ENCODE measurements at places on chromosomes 5 and 9.

DNA sequence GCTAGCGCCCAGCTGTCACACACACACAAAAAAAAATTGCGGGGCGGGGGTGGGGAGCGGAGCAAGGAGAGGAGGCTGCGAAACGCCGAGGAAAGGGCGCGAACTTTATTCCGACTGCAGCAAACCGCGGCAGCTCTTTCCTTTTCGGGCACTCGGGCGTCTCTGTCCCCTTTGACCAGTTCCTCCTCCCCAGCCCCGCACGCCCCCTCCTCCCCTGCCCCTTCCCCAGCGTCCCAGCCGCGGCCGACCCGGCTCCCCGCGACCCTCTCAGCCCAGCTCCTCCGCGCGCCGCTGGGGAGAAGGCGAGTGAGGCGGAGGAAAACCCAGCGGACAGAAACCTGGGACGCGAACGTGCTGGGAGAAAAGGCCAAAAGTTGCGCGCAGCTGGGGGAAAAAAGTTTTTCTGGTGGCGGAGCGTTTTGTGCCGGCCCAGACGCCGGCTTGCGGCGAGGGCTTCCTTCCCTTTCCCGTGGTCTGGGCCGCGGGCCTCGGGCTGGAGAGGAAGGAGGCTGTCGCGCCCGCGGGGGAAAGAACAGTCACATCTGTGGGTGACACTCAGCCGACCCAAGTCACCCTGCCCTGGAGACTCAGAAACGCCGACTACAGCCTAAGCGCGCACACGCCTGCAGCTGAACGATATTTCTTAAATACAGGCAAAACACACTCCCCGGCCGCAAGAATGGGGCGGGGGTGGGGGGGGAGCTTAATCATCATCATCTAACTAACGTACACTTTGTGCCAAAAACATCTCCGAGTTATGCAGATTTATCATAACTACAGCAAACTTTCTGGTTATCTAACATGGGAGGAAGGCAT, 1.1 kb upstream of the BNC2 start:
- no peak for DNase-seq

- DNase-seq: no peak
Observed at GRCh38 chr9:116416421-116416820, 262.8 kb downstream of the PAPPA start.

GRCh38 chr5:74372502-74373064, 267.9 kb downstream of the ENC1 start:
- no peak for DNase-seq

GRCh38 chr5:55982957-55983381, 11.8 kb downstream of the IL6ST start:
- DNase-seq: no peak

GRCh38 chr5:52051759-52052158, 668.5 kb downstream of the ISL1 start:
- DNase-seq: no peak

DNA sequence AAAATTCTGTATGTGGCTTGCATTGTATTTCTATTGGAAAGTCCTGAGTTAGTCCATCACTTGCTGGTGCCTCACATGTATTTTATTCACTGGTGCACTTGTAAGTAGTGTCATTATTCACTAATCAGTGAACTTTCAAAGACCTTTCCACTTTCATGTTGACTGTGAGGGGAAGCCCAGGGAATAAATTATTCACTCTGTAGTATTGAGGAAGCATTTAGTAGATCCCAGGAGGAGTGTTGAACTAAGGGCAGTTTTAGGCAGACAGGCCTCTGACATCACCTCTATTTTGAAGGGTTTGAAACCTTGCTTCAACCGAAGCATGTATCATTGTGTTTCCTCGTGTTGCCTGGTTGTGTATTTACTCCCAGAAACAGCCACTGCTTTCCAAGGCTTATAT, 705.4 kb upstream of the RIOK2 start:
- DNase-seq: no peak

- DNase-seq: no peak
Observed at GRCh38 chr5:62340979-62341378, 35.0 kb downstream of the KIF2A start.

- no peak for DNase-seq
Observed at GRCh38 chr9:114177423-114178064, 22.2 kb downstream of the COL27A1 start.

- no peak for DNase-seq
Observed at GRCh38 chr9:109086221-109086620, 33.5 kb downstream of the TMEM245 start.

GRCh38 chr5:135216471-135217343, 182.3 kb downstream of the MACROH2A1 start:
- no peak for DNase-seq

DNA sequence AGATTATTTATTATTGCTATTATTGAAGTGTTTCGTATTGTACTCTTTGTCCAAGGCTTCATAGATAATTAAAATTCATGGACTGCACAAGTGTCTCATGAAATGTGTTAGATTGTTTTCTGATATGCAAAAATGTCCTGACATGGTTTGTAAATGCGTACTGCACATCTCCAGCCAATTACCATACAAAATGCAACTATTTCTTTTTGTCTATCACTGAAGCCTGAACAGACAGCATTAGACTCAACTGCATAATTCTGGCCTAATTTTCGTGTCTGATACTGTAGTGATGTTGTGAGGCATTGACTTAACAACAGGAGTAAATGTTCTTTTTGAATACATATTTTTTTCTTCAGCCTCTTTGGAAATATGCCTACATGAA, 498.2 kb upstream of the CD180 start:
- DNase-seq: no peak

- DNase-seq: no peak
Observed at GRCh38 chr5:174111287-174111973, 65.9 kb downstream of the NSG2 start.

DNA sequence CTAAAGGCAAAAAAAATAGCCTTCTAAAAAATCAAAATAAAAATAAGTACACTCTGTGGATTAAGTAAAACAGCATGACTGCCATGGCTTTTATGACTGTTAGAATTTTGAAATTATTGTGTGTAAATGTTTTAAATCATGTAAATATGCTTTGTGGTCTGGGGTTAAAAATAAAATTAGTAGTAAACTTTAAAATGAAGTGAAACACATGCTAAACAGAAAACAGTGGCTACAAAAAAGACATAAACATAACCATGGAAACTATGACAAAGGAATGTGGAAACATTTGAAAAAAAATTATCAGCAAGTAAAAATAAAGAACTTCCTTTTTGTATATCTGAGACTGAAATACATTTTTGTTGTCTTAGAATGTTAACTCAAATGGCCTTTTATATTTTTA, 134.5 kb upstream of the SPEF2 start:
- no peak for DNase-seq

GRCh38 chr5:112049738-112050137, 292.7 kb upstream of the NREP start:
- no peak for DNase-seq

DNA sequence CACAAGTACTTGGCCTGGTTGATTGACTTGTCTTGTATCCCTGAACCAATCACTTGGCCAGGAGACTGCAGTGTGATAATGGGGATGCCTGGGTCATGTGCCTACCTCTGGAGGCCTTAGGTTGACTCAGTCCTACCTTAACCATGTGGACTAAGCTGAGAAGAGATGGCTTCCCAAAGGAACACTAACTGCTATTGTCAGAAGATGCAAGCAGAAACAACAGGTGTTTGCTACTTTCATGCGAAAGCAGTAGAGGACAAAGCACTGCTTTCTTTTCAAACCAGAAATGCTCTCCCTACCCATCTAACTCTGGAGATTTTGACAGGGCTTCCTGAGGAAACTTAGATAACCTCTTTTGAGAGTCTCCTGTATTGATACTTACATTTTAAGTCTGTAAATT, 22.9 kb downstream of the CDK7 start:
- DNase-seq: no peak

GRCh38 chr9:14538526-14538925, 154.7 kb downstream of the ZDHHC21 start:
- DNase-seq: no peak

DNA sequence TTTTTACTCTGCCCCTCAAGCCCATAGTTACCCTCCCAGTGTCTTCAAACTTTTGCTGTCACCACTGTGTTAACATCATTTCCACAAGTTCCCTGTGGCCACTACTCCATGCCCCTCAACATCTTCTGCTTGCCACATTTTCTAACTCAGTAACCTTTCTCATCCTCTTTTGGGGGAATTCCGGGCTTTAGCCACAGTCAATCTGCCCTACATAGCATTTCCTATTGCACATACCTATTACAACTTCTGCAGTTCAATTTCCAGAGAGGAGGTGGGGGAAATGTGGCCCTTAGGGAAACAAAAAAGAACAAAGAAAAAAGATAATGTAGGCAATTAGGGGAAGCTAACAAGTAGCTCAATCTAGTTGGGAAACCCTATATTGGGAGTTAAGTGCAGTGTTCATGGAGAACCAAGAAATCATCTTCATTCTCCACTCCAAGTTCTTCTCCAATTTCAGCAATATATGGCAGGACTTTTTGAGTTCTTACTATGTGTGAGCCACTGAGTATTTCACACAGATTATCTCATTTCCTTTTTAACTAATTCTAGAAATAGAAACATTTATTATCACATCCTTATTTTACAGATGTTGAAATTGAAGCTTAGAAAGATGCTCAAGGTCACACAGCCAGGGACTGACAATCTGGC, 40.2 kb upstream of the LPAR1 start:
- no peak for DNase-seq

- DNase-seq: no peak
Observed at GRCh38 chr5:32273821-32274220, 38.9 kb downstream of the MTMR12 start.

DNA sequence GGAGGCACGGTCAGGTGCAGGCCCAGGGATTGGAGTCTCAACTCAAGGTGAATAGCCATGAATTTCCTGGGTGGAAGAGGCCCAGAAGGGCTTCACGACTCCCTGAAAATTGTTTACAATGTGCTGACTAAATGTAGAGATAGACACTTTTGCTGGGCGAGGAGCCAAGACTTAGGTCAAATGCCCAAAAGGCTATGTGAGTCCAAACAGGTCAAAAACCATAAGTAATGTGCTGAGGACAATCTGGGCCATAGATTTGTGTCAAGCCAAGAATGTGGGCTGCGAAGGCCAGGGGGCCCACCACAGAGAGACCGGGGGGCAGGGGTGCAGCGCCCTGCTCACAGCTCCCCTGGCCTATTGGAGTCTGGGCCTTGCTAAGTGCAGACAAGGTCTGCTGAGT, 197.8 kb downstream of the HSPA4 start:
- DNase-seq: no peak

DNA sequence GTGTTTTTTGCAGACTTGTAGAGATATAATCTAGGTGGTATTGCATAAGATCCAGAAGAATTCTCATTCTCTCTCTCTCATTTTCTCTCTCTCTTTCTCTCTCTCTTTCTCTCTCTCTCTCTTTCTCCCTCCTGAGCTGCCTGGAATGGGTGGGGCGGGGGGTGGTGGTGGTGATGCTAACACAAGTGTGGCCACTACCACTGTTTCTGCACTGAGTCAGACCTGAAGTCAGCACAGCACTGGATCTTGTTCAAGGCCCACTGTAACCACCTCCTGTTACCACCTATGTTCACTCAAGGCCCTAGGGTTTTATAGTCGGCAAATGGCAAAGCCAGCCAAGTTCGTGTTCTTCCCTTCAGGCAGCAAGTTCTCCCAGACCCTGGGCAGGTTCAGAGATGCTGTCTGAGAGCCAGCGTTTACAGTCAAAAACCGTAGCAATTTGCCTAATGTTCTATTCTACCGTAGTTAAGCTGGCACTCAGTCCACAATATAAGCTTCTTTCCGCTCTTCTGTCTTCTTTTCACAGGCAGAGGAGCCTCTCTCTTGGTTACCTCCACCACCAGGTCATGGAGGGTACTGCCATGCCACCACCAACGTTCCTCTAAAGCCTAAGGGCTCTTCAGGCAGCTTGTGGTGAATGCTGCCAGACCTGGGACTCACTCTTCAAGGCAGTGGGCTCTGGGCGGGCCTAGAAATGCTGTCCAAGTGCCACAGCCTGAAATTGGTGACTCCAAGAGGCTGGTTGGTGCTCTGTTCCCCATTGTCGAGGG, 235.7 kb upstream of the PRR16 start:
- DNase-seq: no peak

DNA sequence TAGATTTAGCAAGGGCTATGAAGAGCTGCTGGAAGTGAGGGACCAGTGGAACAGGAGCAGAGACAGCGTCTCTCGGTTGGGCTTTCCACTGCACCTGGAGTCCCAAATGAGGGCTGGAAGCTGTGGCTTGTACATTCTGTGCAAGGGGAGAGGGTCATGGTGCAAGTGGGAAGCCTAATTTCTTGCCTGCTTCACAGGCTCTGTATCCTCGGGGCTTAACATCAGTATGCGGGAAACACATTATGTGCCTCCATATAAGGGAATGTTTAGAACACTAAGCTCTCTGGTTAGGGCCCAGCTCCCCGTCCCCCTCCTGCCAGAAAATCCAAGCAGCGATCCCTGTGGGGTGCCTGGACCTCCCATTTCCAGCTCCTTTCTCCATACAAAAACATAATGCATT, 89.0 kb upstream of the NIPAL4 start:
- peak; percentile 29 for DNase-seq

DNA sequence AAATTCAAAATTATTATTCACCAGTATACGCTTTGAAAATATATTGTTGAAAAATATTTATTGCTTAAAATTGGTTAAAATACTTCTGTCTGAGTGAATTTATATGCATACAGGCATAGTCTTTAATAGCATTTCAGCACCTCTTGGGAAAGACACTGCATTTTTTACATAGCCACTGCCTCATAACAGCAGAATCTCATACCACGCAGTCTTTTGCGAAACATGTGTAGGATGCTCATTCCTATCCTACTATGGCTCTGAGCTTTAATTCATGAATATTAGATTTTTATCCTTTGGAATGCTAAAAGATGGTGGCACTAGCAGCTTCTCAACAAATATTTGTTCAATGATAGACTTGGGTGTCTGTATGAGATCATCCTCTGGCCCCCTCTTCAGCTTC, 94.0 kb upstream of the SH3GL2 start:
- no peak for DNase-seq

- no peak for DNase-seq
Observed at GRCh38 chr5:164027738-164028137, 522.3 kb downstream of the MAT2B start.

DNA sequence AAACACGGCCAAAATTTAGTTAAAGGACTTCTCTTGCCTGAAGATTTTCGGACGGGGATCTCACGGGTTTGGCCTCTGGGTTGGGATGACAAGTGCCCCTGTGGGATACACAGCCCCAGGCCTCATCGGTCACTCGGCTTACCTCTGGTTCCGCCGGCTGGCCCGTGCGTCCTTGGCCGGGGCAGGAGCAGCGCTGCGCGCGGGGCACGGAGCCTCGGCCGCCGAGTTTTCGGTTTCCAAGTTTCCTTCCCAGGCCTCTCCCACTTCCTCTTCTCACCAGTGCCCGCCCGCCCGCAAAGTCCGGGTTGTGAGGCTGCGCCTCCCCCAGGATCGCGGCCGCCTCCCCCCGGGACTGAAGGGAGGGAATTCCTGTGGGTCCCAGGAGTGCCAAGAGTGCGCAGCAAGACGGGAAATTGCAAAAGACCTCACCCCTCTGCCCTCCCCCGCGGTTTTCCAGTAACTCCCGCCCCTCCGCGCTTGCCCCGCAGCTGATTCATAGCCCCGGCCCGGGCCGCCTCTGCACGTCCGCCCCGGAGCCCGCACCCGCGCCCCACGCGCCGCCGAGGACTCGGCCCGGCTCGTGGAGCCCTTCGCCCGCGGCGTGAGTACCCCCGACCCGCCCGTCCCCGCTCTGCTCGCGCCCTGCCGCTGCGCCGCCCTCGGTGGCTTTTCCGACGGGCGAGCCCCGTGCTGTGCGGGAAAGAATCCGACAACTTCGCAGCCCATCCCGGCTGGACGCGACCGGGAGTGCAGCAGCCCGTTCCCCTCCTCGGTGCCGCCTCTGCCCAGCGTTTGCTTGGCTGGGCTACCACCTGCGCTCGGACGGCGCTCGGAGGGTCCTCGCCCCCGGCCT, at the start of gene OSMR:
OSMR (plus strand) TSS at position 487 of the 853 bp plus-strand sequence. CDS start 23,033 bp downstream, outside the sequence.
- DNase-seq: peak; percentile 96

GRCh38 chr5:180673371-180674089, 24.1 kb upstream of the FLT4 start:
- DNase-seq: no peak
